ENCODE measurements at places on chromosomes 3 and 15.
A peak's percentile ranks its signal among the peaks of the same experiment; 100 is the strongest.

DNA sequence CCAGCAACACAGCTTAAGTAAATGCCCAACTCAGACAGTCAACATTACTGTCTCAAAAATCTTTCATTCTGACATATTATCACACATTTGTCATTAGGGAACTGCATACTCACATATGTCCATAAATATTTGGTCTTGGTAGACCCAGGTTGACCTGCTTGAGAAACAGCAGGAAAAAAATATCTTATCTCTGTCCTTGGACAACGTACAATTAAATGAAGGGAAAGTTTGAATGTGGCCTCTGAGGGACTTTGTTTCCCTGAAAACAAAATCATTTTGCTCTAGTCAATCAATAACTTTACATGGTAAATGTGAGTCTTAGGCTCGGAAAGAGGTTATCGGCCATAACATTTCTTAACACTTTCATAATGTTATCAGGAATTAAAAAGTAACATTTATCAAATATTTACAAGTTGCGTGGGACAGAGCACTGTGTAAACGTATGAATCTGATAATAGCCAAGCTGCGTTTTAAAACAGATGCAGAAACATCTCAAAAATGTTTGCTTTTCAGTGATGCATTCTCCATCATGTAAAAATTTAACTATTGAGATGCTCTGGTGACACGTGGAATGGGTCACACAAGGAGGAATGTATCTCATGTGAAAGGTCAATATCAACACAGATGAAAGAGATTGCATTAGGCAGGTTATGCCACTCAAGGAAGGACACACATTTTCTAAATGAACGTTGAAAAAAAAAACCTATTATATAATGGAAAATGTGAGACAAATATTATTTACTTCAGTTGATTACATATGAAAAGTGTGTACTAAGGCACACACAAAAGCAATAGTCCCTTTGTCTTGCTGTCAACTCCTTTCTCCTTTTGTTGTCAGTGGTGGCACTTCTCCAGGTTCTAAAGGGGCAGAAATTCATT is 304.4 kb downstream of the WDR72 start:
- no peak for DNase-seq

DNA sequence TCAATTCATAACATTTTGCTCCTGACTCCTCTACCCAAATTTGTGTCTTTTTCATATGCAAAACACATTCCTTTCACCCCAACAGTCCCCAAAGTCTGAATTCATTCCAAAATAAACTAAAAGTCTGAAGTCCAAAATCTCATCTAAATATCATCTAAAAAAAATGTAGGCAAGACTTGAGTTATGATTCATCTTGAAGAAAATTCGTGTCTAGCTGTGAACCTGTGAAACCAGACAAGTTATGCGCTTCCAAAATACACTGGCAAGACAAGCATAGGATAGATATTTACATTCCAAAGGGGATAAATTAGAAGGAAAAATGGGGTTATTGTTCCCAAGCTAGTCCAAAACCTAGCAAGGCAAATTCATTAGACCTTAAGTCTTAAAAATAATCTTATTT is 1302.0 kb upstream of the GBE1 start:
- no peak for DNase-seq

- peak; percentile 4 for DNase-seq
Measured at GRCh38 chr15:52021128-52021671, 2.2 kb downstream of the MAPK6 start.

GRCh38 chr3:4806535-4807108 is 172.6 kb upstream of the BHLHE40 start:
- DNase-seq, result no peak

DNA sequence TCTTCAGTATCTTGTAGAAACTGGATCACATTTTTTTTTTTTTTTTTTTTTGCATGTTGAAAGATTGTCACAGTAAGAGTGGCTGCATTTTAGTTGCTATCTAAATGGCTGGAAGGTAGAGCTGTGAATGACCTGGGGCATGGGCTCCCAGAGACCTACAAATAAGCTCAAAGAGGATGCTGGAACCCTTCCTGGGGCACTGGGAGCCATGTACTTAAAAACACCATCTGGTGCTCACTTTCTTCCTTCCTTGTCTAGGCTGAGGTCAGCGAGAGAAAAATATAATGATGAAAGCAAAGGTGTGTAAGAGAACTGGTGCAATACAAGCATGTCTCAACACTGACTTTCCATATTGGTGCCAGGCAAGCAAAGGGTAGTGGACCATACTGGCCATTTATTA is 323.9 kb downstream of the SV2B start:
- no peak for DNase-seq

DNA sequence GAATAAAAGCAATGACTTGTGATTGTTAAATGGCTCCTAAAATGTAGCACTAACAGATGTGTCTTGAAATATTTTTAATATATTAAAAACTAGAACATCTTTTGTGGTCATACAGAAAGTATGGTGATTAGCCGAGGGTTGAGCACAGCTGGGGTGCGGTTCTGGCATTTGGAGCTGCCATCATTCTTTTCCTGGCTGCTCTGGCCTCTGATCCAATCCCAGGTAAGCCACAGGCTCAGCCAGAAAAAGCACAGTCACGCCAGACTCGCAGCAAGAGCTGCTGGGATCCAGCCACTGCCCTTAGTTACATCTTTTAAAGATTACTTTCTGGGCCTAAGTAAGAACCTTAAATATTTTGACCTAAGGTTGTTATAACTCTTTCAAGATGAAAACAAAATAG is 196.8 kb downstream of the PLCL2 start:
- no peak for DNase-seq

DNA sequence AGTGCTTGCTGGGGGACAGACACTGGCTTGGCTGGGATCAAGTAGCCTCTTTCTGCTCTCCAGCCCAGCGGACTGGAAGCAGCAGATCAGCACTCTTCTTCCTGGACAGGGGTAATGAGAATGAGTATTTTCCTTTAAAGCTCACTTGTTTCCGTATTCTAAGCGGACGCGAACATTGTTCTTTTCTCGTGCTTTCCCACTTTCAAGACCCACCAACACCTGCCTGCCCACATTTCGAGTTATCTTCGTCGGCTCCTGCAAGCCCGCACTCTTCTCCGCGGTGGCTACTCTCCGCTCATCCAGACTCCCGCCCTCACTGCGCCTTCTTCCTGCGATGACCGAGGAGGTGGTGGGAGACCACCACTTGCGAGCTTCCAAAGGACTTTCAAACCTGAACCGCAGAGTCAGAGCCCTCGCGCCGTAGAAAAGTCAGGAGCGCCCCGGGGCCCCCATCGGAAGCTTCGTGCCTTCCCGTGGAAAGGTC is 1.6 kb upstream of the PPM1L start:
- DNase-seq, result no peak

GRCh38 chr3:100606894-100607512 is 2.4 kb upstream of the ADGRG7 start:
- DNase-seq, result no peak

GRCh38 chr3:14411166-14411526 is 8.7 kb downstream of the SLC6A6 start:
- peak; percentile 47 for DNase-seq

- no peak for DNase-seq
Measured at GRCh38 chr3:71035314-71035713, 548.2 kb downstream of the FOXP1 start.

- DNase-seq, result no peak
Measured at GRCh38 chr3:149655826-149656574, 1.8 kb downstream of the WWTR1 start.

DNA sequence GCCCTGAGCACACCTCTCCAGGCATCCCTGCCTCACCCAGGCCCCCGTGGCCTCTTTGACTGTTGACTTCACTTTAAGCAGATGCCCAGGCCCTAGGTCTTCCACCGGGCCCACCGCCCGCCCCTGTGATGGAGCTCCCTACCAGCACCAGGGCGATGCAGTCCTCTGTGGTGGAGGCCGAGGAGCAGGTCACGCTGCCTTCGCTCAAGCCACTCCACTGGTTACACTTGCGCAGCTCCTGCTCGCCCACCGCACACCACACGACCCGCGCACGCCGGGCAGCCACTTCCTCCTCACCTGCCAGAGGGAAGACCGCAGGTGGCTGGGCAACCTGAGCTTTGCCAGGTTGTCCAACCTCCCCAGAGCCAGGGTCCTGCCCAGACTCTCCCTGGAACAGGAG is 16.0 kb downstream of the LTF start:
- no peak for DNase-seq

DNA sequence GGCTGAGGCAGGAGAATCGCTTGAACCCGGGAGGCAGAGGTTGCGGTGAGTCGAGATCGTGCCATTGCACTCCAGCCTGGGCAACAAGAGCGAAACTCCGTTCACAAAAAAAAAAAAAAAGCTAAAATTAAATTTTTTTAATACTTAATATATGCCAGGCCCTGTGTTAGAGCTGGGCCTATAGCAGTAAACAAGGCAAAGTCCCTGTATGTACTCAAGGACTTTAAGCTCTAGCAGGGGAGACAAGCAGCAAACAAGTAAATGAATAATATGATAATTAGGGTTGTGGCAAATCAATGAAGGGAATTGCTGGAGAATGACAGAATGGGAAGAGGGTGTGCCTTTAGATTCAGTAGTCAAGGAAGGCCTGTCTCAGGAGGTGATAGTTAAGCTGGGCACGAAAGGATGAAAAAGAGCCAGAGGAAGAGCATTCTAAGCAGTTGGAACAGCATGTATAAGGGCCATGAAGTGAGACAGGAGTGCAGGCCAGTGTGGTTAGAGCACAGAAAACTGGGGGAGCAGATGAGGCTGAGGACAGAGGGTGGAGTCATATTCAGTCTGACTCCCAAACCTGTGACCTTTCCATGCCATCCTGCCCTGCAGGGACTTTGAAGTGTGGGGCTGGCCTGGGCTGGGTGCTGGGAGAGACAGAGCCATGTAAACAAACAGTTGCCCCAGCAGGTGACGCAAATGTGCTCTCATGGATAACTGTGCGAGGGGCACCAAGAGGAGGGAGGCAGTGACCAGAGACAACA is 6.6 kb upstream of the RAF1 start:
- DNase-seq, result no peak

GRCh38 chr15:56534728-56535127 is 69.8 kb upstream of the MNS1 start:
- DNase-seq, result no peak

DNA sequence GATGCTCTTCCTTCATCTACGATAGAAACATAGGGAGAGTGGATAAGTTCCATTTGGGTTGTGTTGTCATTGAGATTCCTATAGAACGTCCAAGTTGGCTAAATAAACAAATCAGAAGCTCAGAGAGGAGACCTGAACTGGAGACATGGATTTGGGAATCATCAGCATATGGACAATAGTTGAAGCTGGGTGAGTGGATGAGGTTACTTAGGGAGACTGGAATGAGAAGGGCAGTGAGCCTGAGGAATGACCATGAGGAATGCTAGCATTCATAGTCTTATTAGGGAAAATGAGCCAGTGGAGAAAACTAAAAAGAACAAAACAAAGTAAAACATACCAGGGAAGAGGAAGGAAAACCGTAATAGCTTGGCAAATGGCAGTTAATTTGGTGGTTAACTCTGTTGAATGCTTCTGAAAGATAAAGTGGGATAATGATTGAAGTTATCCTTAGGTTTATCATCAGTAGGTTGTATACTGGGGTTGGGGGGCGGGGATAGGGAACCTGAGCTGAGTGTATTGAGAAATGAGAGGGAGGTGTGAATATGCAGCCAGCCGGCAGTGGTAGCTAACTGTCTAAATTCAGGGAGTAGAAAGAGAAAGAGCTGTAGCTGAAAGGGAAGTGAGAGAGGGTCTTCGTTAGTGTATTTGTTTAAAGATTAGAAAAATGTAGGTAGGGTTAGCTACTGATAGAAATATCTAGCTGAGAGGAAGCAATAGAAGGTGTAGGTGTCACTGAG is 74.6 kb downstream of the ARHGEF26 start:
- DNase-seq, result no peak

- DNase-seq, result no peak
Measured at GRCh38 chr3:27507515-27508266, 23.5 kb upstream of the SLC4A7 start.

GRCh38 chr3:195019335-195019734 is 251.6 kb downstream of the XXYLT1 start:
- DNase-seq, result no peak

DNA sequence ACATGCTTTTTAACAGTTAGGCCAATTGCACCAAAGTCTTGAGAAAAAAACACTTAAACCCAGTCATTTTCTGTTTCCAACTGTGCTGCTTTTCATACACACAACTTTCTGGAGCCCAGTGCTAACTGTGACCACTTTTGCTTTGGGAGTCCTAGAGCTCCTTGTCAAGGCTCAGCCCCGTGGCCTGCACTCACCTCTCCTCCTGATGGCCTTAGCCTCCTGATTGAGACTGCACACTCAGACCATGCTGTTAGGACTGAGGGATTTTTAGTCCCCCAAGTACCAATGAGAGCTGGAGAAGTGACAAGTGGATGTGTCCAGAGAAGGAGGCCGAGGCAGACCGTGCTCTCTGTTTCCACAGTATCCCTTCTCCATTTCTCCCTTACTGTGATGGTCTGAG is 15.2 kb upstream of the RARRES1 start:
- no peak for DNase-seq

DNA sequence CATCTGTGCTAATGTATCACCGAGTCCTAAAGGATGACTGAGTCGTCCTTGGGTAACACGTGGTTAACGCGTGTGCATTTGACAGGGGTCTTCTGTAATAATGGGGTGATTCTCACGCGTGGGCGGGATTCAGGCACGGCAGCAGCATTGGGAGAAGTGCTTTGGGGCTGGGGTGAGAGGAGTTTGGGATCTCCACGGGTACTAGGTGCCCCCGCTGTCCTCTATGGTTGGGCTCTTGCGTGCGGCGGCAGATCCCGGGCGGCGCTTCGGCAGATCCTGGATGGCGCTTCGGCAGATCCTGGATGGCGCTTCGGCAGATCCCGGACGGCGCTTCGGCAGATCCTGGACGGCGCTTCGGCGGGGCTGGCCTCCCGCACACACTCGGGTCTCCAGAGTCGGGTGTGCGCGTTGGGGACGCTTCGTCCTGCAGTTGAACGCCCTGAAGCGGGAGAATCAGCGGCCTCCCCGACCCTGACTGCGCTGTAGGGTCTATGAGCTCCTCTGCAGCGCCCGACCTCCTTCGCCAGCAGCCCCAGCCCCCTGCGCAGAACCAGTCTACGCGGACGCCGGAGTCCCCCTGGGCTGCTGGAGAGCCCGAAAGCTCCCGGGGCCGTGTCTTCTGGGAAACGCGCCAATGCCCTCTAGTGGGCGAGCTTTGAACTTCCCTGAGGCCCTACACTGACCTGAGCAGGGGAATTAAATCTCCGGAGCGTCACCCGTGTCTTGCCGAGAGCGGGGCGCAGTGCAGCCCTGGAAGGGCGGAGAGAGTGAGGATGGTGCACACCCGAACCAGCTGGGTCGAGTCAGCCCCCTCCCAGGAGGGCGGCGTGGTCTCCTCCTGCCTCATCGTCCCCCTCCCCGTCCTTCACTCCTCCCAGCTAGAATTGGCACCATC is 48.1 kb upstream of the EPHB3 start:
- DNase-seq, result peak; percentile 49

GRCh38 chr15:77415450-77416147 is 4.3 kb downstream of the PEAK1 start:
- no peak for DNase-seq

DNA sequence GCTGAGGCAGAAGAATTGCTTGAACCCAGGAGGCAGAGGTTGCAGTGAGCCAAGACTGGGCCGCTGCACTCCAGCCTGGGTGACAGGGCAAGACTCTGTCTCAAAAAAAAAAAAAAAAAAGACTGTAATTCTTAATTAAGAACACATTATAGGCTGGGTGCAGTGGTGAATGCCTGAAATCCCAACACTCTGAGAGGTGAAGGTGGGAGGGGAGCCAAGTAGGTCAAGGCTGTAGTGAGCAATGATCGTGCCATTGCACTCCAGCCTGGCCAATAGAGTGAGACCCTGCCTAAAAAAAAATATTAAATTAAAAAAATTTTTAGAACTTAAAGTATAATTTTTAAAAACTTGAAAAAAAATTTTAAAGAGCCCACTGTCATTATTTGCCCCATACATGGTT is 13.4 kb upstream of the ARPIN start:
- no peak for DNase-seq
